ENCODE measurements at places on chromosomes 3 and 15. TPM values are rescaled to one million over a fixed set of nuclear protein-coding genes. Genes with fewer than 3 reads are reported as not detected.

- H3K27ac ChIP-seq, result no peak overlapping the region
- H3K27me3 ChIP-seq, result no peaks in the 10 kb centered on the region
- no peak overlapping the region for H3K4me3 ChIP-seq
- no peaks in the 10 kb centered on the region for H3K36me3 ChIP-seq
These were observed 23.8 kb upstream of the CNBP start for GRCh38 chr3:129207479-129207878.

- peak overlapping the region; percentile 85 for H3K27ac ChIP-seq
- peaks cover 43% of the 10 kb centered on the region for H3K36me3 ChIP-seq
- peak overlapping the region; percentile 56 for H3K4me3 ChIP-seq
- peaks cover 78% of the 10 kb centered on the region for H3K4me1 ChIP-seq
These were observed 14.1 kb downstream of the TEX264 start for GRCh38 chr3:51684971-51685751.

- no peaks in the 10 kb centered on the region for H3K4me1 ChIP-seq
- H3K27ac ChIP-seq, result no peak overlapping the region
- no peak overlapping the region for H3K4me3 ChIP-seq
- no peaks in the 10 kb centered on the region for H3K36me3 ChIP-seq
These were observed 1.1 kb upstream of the SSUH2 start for GRCh38 chr3:8645712-8646111.

GRCh38 chr15:31586841-31587240 lies 260.2 kb downstream of the KLF13 start:
- H3K4me3 ChIP-seq, result no peak overlapping the region
- H3K27me3 ChIP-seq, result no peaks in the 10 kb centered on the region
- H3K36me3 ChIP-seq, result peaks cover 7% of the 10 kb centered on the region
- H3K27ac ChIP-seq, result no peak overlapping the region

GRCh38 chr15:63305260-63305659 lies 27.9 kb downstream of the APH1B start:
- no peak for DNase-seq
- H3K27me3 ChIP-seq, result no peaks in the 10 kb centered on the region
- no peak overlapping the region for H3K27ac ChIP-seq
- peaks cover 10% of the 10 kb centered on the region for H3K4me1 ChIP-seq
- peaks cover 1% of the 10 kb centered on the region for H3K36me3 ChIP-seq
- H3K4me3 ChIP-seq, result no peak overlapping the region

DNA sequence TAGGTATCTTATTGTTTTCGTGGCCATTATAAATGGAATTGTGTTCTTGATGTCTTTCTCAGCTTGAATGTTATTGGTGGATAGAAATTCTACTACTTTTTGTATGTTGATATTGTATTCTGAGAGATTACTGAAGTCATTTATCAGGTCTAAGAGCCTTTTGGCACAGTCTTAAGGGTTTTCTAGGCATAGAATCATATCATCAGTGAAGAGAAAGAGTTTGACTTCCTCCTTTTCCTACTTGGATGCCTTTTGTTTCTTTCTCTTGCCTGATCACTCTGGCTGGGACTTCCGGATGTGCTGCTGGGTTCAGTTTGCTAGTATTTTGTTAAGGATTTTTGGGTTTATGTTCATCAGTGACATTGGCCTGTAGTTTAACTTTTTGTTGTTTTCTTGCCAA lies 527.1 kb downstream of the GRM7 start:
- no peak for DNase-seq
- H3K27ac ChIP-seq, result no peak overlapping the region
- H3K36me3 ChIP-seq, result no peaks in the 10 kb centered on the region
- no peak overlapping the region for H3K4me3 ChIP-seq
- H3K4me1 ChIP-seq, result no peaks in the 10 kb centered on the region
- no peaks in the 10 kb centered on the region for H3K27me3 ChIP-seq

GRCh38 chr3:110324171-110324705 lies 747.4 kb upstream of the NECTIN3 start:
- no peak overlapping the region for H3K27ac ChIP-seq
- no peaks in the 10 kb centered on the region for H3K36me3 ChIP-seq
- no peaks in the 10 kb centered on the region for H3K4me1 ChIP-seq

- H3K4me3 ChIP-seq, result peak overlapping the region; percentile 61
- H3K27me3 ChIP-seq, result no peaks in the 10 kb centered on the region
- H3K27ac ChIP-seq, result peak overlapping the region; percentile 6
- peaks cover 12% of the 10 kb centered on the region for H3K36me3 ChIP-seq
- H3K4me1 ChIP-seq, result peaks cover 34% of the 10 kb centered on the region
These were observed 1.9 kb downstream of the RUBCN start for GRCh38 chr3:197734667-197735318.

DNA sequence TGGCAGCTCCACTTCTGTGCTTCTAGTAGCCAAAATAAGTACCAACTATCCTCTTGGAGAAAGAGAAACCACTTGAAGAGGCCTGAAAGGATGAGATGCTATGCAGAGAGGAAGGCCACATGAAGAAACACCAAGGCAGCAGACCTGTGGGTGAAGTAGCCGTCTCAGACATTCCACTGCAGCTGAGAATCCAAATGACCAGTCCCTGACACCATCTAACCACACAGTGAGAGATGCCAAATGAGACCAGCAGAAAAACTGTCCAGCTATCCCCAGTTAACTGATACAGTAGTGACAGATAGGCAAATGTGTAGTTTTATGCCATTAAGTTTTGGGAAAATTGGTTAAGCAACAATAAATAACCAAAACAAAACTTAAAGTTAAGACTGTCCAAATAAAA lies 47.9 kb upstream of the ZSCAN2 start:
- H3K4me3 ChIP-seq, result no peak overlapping the region
- peaks cover 12% of the 10 kb centered on the region for H3K36me3 ChIP-seq
- no peak overlapping the region for H3K27ac ChIP-seq
- H3K27me3 ChIP-seq, result peaks cover 3% of the 10 kb centered on the region
- DNase-seq, result no peak

DNA sequence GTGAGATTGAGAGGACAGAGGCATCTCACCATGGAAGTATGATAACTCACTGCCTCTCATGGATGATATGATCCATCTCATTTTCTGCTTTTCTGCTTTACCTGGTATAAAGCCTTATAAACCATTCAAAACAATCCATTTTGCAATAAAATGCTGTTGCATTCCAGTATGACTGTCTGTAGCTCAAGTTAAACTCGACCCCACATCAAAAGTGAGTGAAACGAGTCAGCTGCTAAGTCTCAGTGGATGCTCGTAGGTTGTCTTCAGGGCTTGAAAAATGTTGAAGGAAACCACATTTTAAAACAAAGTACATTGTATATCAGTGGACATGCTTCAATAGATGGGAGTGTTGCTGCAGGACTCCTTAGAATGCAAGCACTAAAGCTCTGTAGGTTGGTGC lies 839.0 kb downstream of the TUSC7 start:
- no peak overlapping the region for H3K27ac ChIP-seq
- DNase-seq, result no peak
- no peaks in the 10 kb centered on the region for H3K27me3 ChIP-seq
- no peaks in the 10 kb centered on the region for H3K4me1 ChIP-seq
- no peaks in the 10 kb centered on the region for H3K36me3 ChIP-seq

Gene GPR176
- not detected for total RNA-seq

Gene CDHR4
- total RNA-seq, result not detected

Gene XCR1
- not detected for total RNA-seq

Gene NOX5
- not detected for total RNA-seq

Gene LDHAL6B
- total RNA-seq, result not detected

Gene RETNLB
- not detected for total RNA-seq

Measured in activated naive CD8-positive, alpha-beta T cell treated with anti-CD3 and anti-CD28 coated beads for 36 hours (primary cell).